Karpas-422 (cell line): ENCODE measurements at places on chromosomes 1 and 21. TPM values are rescaled to one million over a fixed set of nuclear protein-coding genes. Genes with fewer than 3 reads are reported as not detected.

DNA sequence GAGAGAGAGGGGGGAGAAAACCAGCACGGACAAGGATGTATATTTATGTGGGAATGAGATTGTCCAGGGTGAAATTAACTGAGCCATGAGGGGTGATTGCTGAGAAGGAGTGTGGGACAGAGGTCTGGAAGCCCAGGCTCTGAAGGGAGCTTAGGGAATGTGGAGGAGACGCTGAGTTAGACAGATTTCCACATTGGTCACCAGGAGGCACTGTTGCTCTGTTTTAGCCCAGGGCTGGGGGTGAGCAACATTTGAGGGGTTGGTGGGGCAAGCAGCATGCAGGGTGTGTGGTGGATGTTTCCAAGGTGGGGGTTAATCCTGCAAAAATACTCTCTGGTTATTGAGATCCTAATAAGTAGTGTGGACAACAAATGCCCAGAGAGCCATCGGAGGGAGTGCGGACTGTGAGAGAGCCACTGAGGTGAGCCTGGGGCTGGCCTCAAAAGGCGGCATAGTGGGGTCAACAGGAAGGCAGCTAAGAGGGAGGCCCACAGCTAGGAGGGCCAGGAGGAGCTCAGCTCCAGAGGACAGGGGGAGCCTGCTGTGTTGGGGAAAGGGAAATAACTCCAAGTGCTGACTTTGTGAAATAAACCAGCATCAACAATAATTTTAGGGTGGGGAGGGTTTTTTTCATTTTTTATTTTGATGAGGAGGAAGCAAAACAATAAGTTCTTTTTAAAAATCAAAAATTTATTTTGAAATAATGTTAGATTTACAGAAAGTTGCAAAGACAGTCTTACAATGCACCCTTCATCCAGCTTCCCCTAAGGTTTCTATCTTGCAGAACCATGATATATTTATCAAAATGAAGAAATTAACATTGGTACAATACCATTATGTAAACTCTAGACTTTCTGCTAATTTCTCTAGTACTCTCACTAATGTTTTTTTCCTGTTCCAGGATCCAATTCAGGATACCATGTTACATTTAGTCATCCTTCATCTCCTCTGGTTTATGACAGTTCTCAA is 82.8 kb upstream of the CD34 start:
- DNase-seq = peak; percentile 46

DNA sequence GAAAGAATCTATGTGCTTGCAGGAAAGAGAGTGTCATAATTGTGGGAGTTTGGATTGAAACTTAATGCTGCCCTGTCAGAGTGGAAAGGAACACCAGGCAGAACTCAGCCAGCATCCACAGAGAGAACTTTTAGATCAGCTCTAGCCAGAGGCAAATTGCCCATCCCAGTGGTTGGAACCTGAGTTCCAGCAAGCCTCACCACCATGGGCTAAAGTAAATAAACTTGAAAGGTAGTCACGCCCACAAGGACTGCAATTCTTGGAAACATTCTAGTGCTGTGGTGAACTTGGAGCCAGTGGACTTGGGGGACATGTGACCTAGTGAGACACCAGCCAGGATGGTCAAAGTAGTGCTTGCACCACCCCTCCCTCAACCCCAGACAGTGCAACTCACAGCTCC is 571.6 kb downstream of the LRRIQ3 start:
- DNase-seq = no peak

DNA sequence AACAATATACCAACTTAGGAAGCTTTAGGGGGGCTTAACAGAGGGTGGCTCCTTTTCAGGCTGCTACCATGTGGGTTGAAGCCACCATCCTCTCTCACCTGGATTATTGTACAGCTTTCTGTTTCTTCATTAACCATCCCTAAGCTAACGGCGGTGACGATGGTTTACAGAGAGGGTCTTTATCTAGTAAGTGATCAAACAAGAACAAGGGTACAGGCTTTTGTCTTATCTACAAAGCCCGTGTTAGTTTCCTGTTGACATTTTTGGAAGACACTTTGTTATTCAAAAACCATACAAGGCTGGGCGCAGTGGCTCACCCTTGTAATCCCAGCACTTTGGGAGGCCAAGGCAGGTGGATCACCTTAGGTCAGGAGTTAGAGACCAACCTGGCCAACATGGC is 20.4 kb downstream of the SLC25A33 start:
- DNase-seq = no peak

GRCh38 chr1:12405325-12406210 is 175.7 kb downstream of the VPS13D start:
- no peak for DNase-seq

Gene ERICH3
- total RNA-seq = 0.04 TPM in 1 of 2 replicates, not detected in the other

GRCh38 chr1:240212556-240212955 is 120.9 kb downstream of the FMN2 start:
- no peak for DNase-seq

- DNase-seq = no peak
These were observed 21.1 kb downstream of the MAN1A2 start for GRCh38 chr1:117388328-117388727.
